ENCODE measurements at places on chromosomes 6 and 20.
A peak's percentile ranks its signal among the peaks of the same experiment; 100 is the strongest.

GRCh38 chr6:32271429-32271828, 47.6 kb upstream of the NOTCH4 start:
- DNase-seq, result no peak

DNA sequence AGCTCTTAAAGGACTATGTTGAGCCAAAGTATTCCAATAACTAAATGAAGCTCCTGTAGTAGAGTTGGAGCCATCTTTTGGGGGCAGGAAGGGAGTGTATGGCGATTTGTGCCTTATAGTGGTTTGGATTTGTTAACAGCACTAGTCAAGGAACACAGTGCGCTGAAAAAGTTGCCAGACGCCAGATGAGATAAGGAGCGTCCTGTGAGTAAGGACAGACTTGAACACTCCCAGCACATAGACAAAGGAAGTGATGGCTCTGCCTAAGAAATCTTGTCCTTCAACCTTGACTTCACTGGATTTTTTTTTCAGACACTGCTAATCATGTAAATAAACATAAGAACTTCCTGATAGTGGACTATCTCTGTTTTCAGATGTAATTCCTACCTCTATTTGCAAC, 136.9 kb downstream of the TRMT11 start:
- DNase-seq, result no peak

DNA sequence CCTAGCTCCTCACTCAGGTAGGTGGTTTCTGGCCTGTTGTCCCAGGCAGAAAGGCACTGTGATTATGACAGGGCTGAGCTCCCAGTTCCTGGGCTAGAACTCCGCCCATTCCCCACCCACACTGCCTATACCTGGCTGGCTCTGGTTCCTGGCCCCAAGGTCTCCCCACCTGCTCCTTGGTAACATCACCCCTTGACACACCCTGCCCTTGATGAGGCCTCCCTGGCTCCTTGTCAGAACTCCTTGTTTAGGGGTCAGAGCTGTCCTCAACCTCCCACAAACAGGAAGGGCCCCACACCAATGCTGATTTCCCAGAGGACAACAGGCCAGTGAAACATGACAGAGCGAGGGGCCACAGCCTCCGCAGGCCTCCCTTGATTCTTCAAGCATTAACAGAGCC, 15.5 kb upstream of the MYMX start:
- DNase-seq, result no peak

DNA sequence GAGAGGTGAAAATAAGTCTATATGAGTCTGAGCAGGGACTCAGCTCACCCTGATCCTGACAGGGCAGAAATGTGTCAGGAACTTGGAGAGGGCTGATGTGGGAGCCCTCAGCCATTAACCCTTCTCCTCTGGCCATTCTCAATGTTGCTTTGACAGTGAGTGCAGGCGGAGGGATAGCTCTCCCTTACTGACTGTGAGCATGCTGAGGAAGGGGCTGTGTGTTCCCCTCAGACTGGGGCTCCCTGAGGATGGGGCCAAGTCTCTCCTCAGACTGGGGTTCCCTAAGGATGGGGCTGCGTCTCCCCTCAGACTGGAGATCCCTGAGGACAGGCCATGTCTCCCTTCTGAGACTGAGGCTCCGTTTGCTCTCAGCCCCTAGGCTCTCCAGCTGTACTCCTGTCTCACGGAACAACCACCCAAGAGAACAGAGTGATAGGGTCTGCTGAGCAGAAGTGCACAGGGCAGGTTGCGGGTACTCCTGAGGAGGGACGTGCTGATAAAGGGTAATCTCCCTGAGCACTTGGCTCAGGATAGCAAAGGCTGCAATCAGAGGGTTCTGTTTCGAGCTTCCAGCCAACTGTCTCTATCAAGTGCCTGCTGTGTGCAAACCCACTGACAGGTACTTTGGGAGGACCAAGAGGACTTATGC, 141.0 kb downstream of the MRPL14 start:
- no peak for DNase-seq

- no peak for DNase-seq
Measured at GRCh38 chr6:113777601-113778000, 79.5 kb upstream of the MARCKS start.

- no peak for DNase-seq
Measured at GRCh38 chr20:62050166-62051120, 15.2 kb downstream of the TAF4 start.

DNA sequence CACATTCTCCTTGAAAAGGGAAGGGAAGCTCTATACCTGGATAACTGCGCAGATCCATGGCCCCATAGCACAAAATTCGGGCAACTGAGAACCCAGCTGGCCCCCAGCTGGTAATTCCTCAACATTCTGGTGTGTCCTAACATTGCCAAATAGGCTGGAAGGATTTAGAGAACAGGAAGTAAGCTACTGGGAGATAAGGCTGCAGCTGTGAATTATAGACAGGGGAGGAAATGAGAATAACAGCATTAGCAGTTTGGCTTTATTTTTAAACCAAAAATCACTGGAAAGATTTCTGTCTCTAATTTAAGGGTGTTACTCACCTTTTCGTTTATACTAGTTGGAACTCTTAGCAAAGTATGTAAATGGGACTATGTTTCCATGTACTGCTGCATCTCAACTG, 97.2 kb downstream of the TULP4 start:
- no peak for DNase-seq

GRCh38 chr6:122845916-122846612, 57.0 kb downstream of the SMPDL3A start:
- no peak for DNase-seq

- no peak for DNase-seq
Measured at GRCh38 chr6:84623956-84624680, 140.3 kb downstream of the TBX18 start.

DNA sequence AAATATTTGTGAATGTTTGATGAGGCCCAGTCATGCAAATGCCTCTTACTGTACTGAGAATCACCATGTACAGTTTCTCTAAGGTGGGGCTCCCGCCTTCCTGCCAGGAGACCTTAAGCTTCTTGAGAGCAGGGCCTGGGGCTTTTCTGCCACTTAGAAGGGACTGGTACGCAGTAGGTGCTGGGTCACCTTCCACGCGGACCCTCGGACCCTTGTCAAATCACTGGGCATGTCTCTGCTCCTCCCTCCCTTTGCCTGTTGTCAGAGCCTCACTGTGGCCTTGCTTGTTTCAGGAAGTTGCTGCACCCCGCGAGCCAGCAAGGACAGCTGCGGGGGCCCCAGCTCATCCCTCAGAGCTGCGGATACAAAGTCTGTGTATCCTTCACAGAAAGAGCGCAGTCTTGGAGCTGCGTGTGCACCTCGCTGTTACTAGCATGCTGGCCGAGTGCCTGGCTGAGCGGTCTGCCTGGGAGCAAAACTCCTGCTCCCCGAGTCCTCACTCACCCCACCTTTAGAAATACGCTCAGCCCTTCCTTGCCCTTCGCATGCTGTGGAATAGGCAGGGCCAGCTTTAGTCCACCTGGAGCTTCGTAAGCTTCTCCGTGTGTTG, 30.7 kb upstream of the IRF4 start:
- DNase-seq, result no peak

GRCh38 chr6:164008902-164009301, 594.4 kb downstream of the QKI start:
- no peak for DNase-seq

DNA sequence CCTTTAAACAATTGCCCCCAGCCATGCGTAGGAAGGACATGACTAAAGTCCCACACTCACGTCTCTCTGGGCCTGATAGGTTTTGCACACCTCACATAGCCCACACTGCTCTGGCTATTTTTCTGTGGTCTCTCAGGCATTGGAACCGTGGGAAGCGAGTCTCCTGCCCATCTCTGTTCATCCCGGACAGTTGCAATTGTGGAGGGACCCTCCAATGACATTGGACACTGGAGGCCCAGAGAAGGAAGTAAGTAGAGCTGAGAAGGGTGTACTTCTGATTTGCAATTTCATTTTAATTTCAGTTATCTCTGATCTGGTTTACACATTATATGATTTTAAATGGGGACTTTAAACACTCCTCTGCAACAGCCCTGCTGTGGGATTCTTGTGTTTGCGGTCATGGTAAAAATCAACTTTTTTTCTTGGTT, 23.3 kb upstream of the CST3 start:
- no peak for DNase-seq

DNA sequence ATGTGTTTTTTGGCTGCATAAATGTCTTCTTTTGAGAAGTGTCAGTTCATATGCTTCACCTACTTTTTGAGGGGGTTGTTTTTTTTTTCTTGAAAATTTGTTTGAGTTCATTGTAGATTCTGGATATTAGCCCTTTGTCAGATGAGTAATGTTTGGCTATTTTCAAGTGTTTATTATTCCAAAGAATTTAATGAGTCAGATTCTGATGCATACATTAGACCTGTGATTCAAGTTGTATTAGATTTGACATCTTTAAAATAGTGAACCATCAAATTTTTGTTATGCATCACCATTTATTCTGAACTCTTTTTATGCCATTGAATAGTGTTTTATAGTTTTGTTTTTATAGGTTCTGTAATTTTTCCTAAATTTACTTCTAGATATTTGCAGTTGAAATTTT, 319.3 kb downstream of the PKHD1 start:
- no peak for DNase-seq

GRCh38 chr6:7033202-7033601, 74.6 kb upstream of the RREB1 start:
- no peak for DNase-seq

- no peak for DNase-seq
Measured at GRCh38 chr6:107513214-107513613, 23.3 kb downstream of the SOBP start.

- no peak for DNase-seq
Measured at GRCh38 chr6:208938-209337, 83.3 kb upstream of the DUSP22 start.

DNA sequence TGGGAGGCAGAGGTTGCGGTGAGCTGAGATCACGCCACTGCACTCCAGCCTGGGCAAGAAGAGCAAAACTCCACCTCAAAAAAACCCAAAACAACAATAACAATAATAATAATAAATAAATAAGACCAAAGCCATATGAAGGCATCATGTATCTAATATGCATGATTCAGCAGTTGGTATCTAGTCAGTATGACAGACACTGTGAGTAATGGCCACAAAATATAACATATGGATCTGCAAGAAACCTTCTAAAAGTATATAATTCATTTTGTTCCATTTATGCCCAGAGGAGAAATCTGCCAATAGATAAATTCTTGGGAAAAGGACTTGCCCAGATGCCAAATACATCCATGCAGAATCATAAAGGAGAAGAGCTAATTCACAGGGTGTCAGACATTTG, 252.3 kb downstream of the BTBD9 start:
- no peak for DNase-seq

GRCh38 chr6:6843057-6843627, 254.6 kb downstream of the LY86 start:
- no peak for DNase-seq

DNA sequence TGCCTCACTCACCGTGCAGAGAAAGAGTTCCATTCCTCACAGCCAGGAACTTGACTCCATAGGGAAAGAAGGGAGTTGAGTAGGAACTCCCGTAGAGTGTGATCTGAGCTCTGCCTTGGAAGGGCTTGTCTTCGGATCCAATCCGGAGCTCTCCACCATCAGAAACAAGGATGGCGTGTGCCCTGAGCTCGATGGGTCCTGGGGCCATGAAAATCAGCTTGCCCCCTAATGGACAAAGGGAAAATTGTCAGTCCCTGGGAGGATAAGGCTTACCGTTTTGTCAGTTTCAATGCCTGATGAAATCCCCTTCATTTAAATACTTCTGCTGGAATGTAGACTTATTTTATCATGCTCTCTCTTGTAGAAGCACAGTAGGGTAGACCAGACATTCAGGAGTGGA, 153.3 kb downstream of the PKHD1 start:
- DNase-seq, result peak; percentile 66

- DNase-seq, result no peak
Measured at GRCh38 chr6:122622479-122622878, 12.3 kb downstream of the PKIB start.

DNA sequence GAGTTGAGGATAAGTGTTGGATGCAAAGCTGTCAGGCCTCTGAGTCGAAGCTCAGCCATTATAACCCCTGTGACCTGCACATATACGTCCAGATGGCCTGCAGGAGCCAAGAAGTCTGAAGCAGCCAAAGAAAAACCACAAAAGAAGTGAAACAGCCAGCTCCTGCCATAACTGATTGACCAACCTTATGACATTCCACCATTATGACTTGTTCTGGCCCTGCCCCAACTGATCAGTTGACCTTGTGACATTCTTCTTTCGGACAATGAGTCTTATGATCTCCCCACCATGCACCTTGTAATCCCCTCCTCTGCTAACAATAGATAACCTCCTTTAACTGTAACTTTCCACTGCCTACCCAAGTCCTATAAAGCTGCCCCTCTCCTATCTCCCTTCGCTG, 133.7 kb upstream of the AGPAT4 start:
- no peak for DNase-seq

- peak; percentile 52 for DNase-seq
Measured at GRCh38 chr6:47034926-47035325, 7.2 kb downstream of the ADGRF1 start.

DNA sequence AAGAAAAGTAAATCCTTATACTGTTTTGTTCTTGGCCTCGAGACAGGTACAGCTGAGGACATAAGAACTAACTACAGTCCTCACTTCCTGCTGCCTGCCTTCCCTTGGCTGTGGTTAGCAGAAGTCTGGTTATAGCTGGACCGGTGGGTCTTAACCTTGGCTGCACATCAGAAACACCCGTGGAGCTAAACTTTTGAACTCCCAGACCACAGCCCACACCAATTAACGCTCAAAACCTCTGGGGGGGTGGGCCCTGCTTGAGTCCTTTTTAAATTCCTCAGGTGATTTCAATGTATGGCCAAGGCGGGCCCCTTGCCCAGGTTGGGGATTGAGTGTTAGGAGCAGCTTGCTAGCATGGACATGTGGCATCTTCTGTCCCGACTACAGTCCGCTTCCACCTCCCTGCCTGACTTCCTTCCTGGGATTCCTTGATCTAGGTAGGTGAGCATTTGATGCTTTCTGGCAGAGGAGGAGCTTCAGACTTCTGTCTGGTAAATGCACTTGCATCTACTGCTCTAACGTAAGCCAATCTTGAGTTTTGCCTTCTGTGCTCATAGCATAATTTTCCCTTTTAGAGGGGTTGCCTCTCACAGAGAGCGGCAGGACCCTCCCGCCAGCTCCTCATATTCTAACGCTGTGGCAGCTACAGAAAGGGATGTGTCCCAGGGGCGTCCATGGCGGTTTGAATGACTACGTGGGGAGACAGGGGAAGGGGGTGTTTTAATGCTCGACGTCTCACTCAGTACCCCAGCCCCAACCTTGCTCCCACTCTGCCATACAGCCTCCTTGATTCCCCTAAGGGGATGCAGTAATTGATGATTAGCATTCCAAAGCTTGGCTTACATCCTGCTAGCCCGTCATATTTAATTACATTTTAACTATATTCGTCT, 390.1 kb downstream of the ZFAND3 start:
- DNase-seq, result no peak

Data from iPS-NIHi11 (cell line).